Aortic smooth muscle cell (primary cell): ENCODE measurements at places on chromosomes 5 and 9. TPM values are rescaled to one million over a fixed set of nuclear protein-coding genes. Genes with fewer than 3 reads are reported as not detected.

The GRXCR2 gene
- not detected in 2 replicates for total RNA-seq

The SYK gene
- total RNA-seq, result under 0.01 TPM in 1 of 2 replicates, not detected in the other

The SLC23A1 gene
- not detected in 2 replicates for total RNA-seq

The PCDHB6 gene
- total RNA-seq, result 0.13 and 0.37 TPM in 2 replicates

The ITGA1 gene
- 97.9 and 136 TPM in 2 replicates for total RNA-seq

The ENTPD2 gene
- total RNA-seq, result not detected in 2 replicates

The ATG12 gene
- 34.9 and 48.2 TPM in 2 replicates for total RNA-seq

The ZNF454 gene
- 1.1 and 1.6 TPM in 2 replicates for total RNA-seq

The SAXO1 gene
- total RNA-seq, result under 0.01 TPM in 2 replicates

The ADAMTSL1 gene
- total RNA-seq, result 115 and 144 TPM in 2 replicates

The INSL4 gene
- under 0.01 TPM in 1 of 2 replicates, not detected in the other for total RNA-seq

The PRRT1B gene
- total RNA-seq, result not detected in 2 replicates

The SLC46A2 gene
- not detected in 2 replicates for total RNA-seq

The PCDHGA5 gene
- total RNA-seq, result 1.5 and 2.7 TPM in 2 replicates

The ACOT12 gene
- total RNA-seq, result not detected in 2 replicates

The HCN1 gene
- total RNA-seq, result not detected in 2 replicates

The IFNA7 gene
- total RNA-seq, result not detected in 2 replicates

The SELENOP gene
- 10.0 and 12.4 TPM in 2 replicates for total RNA-seq

The LRRC19 gene
- total RNA-seq, result not detected in 2 replicates

The GLRA1 gene
- total RNA-seq, result not detected in 2 replicates

The STKLD1 gene
- 0.44 and 0.79 TPM in 2 replicates for total RNA-seq

The SLC36A2 gene
- not detected in 2 replicates for total RNA-seq

The PCDHGA4 gene
- total RNA-seq, result 4.0 and 7.5 TPM in 2 replicates
